ENCODE measurements at places on chromosomes 7 and 10. TPM values are rescaled to one million over a fixed set of nuclear protein-coding genes. Genes with fewer than 3 reads are reported as not detected.
A peak's percentile ranks its signal among the peaks of the same experiment; 100 is the strongest.

Gene GATA3
- 43.6 TPM for total RNA-seq

Gene PIK3CG
- total RNA-seq = not detected

Gene VWA2
- total RNA-seq = 0.48 TPM

Gene FAM221A
- total RNA-seq = 2.4 TPM

Gene PVRIG
- 1.1 TPM for total RNA-seq

Gene CPA1
- not detected for total RNA-seq

Gene KCNK18
- total RNA-seq = not detected

Gene TSPAN12
- total RNA-seq = 6.1 TPM

Gene NT5C3A
- 43.8 TPM for total RNA-seq

Gene SPDYE11
- total RNA-seq = not detected

Gene TMEM196
- total RNA-seq = not detected

Gene ADCYAP1R1
- total RNA-seq = not detected

Gene SLC13A4
- total RNA-seq = not detected

- H3K4me3 ChIP-seq = no peak overlapping the region
- DNase-seq = no peak
- no peak overlapping the region for H3K27ac ChIP-seq
These were observed 25.4 kb upstream of the MRC1 start for GRCh38 chr10:17783751-17784150.

DNA sequence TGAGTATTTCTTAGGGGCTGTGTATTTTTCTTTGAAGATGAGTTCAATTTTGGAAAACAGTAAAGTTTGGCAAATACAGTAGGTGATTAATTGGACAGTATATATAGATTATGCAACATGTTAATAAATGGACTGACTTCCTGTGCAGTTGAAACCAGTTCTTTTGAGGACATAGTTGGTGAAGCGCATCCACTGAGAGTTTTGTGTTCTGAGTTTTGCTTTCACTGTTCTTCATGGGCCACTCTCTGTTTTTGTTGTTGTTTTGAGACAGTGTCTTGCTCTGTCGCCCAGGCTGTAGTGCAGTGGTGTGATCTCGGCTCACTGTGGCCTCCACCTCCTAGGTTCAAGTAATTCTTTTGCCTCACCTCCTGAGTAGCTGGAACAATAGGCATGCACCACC is 109.0 kb downstream of the SDHAF3 start:
- no peak overlapping the region for H3K27ac ChIP-seq
- no peaks in the 10 kb centered on the region for H3K4me1 ChIP-seq
- no peak overlapping the region for H3K4me3 ChIP-seq
- DNase-seq = no peak
- peaks cover 46% of the 10 kb centered on the region for H3K27me3 ChIP-seq

GRCh38 chr7:92057375-92057774 is 76.9 kb downstream of the CYP51A1 start:
- H3K36me3 ChIP-seq = 0 out of 2 replicates have a peak, but pooled peaks cover 4% of the 10 kb centered on the region
- H3K4me3 ChIP-seq = no peak overlapping the region
- peak; percentile 92 for DNase-seq

GRCh38 chr10:120727001-120727400 is 124.2 kb upstream of the WDR11 start:
- H3K36me3 ChIP-seq = no peaks in the 10 kb centered on the region
- no peak overlapping the region for H3K4me3 ChIP-seq
- H3K27ac ChIP-seq = no peak overlapping the region
- no peak for DNase-seq

- no peaks in the 10 kb centered on the region for H3K27me3 ChIP-seq
- no peak overlapping the region for H3K27ac ChIP-seq
- no peak for DNase-seq
- peaks cover 32% of the 10 kb centered on the region for H3K4me1 ChIP-seq
These were observed 45.2 kb upstream of the BHLHA15 start for GRCh38 chr7:98165827-98166667.

- H3K27me3 ChIP-seq = no peaks in the 10 kb centered on the region
- no peak overlapping the region for H3K4me3 ChIP-seq
- H3K27ac ChIP-seq = no peak overlapping the region
- DNase-seq = no peak
These were observed 4.9 kb upstream of the RRP12 start for GRCh38 chr10:97406064-97406463.

GRCh38 chr10:73785721-73786511 is 510 bp downstream of the ZSWIM8 start:
- H3K4me1 ChIP-seq = peaks cover 29% of the 10 kb centered on the region
- no peaks in the 10 kb centered on the region for H3K27me3 ChIP-seq
- 0 out of 2 replicates have a peak overlapping the region, but pooled peaks have one; percentile 14 for H3K27ac ChIP-seq
- DNase-seq = peak; percentile 58
- H3K4me3 ChIP-seq = peak overlapping the region; percentile 58

- peaks cover 100% of the 10 kb centered on the region for H3K27me3 ChIP-seq
- no peak overlapping the region for H3K4me3 ChIP-seq
- H3K27ac ChIP-seq = no peak overlapping the region
- no peaks in the 10 kb centered on the region for H3K36me3 ChIP-seq
- H3K4me1 ChIP-seq = no peaks in the 10 kb centered on the region
These were observed 406.5 kb upstream of the SHH start for GRCh38 chr7:156218544-156219306.

- H3K4me3 ChIP-seq = no peak overlapping the region
- no peak for DNase-seq
- no peak overlapping the region for H3K27ac ChIP-seq
- H3K4me1 ChIP-seq = no peaks in the 10 kb centered on the region
These were observed 137.5 kb downstream of the ZNF365 start for GRCh38 chr10:62511656-62512055.

DNA sequence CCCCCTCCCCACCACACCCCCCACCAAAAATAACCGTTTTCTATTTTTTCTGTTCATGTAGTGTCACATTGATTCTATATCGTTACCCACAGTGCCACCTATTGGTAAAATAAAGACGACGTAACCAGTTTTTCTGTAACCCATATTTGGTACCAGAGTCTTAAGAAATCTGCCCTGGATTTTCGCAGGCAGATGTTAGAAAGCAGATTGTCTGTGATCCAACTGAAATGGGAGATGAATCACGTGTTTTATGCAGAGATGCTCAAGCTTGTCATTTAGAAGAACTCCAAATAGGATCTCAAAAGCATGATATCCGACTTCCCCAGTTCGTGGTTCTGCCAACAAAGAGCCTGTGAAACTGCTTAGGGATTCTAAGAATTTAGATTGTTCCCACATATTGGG is 261.1 kb upstream of the CSTF2T start:
- no peaks in the 10 kb centered on the region for H3K36me3 ChIP-seq
- no peaks in the 10 kb centered on the region for H3K4me1 ChIP-seq
- H3K27me3 ChIP-seq = no peaks in the 10 kb centered on the region
- H3K4me3 ChIP-seq = no peak overlapping the region
- H3K27ac ChIP-seq = no peak overlapping the region
- DNase-seq = no peak

DNA sequence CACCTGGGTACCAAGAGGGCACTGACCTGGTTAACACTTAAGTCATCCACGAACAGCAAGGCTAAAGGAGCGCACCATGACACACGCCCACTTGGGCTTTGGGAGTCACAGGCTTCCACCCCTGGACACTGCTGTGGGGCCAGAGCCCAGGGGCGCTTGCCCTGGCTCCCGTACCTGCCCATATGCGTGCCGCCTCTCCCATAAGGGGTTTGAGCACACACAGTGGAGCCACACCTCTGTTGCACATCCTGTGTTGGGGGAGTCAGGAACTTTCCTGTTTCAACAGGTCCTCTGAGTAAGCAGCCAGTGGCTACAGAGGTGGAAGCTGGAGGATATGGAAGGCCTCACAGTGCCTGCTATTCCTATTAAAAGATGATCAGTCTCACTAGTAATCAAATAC is 152.0 kb downstream of the REEP3 start:
- no peak for DNase-seq
- no peaks in the 10 kb centered on the region for H3K36me3 ChIP-seq
- H3K27ac ChIP-seq = no peak overlapping the region
- no peaks in the 10 kb centered on the region for H3K27me3 ChIP-seq
- H3K4me1 ChIP-seq = no peaks in the 10 kb centered on the region

- no peaks in the 10 kb centered on the region for H3K36me3 ChIP-seq
- no peak overlapping the region for H3K27ac ChIP-seq
- no peaks in the 10 kb centered on the region for H3K27me3 ChIP-seq
- no peak overlapping the region for H3K4me3 ChIP-seq
- no peak for DNase-seq
- peaks cover 21% of the 10 kb centered on the region for H3K4me1 ChIP-seq
These were observed 13.1 kb downstream of the SFXN3 start for GRCh38 chr10:101044117-101044516.

DNA sequence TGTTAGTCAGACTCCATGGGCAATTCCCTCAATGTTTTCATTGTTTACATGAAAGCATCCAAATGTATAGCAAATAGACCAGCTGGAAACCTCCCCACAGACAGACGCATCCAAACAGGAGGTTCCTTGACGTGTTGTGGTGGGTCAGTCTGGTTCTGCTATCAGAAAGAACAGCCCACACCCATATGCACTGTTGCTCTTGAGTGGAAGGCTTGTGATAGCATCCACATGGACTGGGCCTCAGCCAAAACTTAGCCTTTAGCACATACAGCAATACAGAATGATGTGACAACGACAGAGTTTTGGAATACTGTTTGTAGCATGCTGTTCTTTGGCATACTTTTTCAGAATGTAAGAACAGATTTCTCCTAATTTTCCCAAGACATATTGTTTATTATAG is 299.2 kb upstream of the ETV1 start:
- no peak for DNase-seq
- no peak overlapping the region for H3K4me3 ChIP-seq
- no peaks in the 10 kb centered on the region for H3K36me3 ChIP-seq
- H3K27me3 ChIP-seq = no peaks in the 10 kb centered on the region
- no peaks in the 10 kb centered on the region for H3K4me1 ChIP-seq
- no peak overlapping the region for H3K27ac ChIP-seq

DNA sequence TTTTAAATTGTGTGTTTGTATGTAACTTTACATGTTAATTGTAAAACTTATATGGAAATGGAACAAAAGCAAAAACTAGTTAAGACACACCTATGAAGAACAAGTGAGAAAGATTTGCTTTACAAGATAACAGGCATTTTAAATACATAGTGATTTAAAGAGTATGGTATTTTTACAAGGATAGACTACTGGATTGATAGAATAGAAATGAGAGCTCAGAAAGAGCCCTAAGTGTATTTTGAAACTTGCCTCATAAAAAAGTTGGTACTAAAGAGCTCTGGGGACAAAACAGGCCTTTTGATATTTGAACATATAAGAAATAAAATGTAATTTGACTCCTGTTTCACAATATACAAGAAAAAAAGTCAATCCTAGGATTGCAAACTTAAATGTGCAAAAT is 928.4 kb downstream of the REEP3 start:
- no peaks in the 10 kb centered on the region for H3K36me3 ChIP-seq
- no peaks in the 10 kb centered on the region for H3K4me1 ChIP-seq
- no peak for DNase-seq
- H3K27me3 ChIP-seq = no peaks in the 10 kb centered on the region
- H3K4me3 ChIP-seq = no peak overlapping the region
- no peak overlapping the region for H3K27ac ChIP-seq

GRCh38 chr10:35641676-35642034 is 441 bp downstream of the FZD8 start:
- H3K4me1 ChIP-seq = no peaks in the 10 kb centered on the region
- no peak overlapping the region for H3K4me3 ChIP-seq
- no peak overlapping the region for H3K27ac ChIP-seq
- no peaks in the 10 kb centered on the region for H3K36me3 ChIP-seq
- H3K27me3 ChIP-seq = peaks cover 20% of the 10 kb centered on the region
- DNase-seq = no peak

GRCh38 chr7:115356139-115356746 is 434.3 kb downstream of the MDFIC start:
- no peaks in the 10 kb centered on the region for H3K36me3 ChIP-seq
- no peaks in the 10 kb centered on the region for H3K27me3 ChIP-seq
- no peaks in the 10 kb centered on the region for H3K4me1 ChIP-seq
- H3K27ac ChIP-seq = no peak overlapping the region
- no peak for DNase-seq
- H3K4me3 ChIP-seq = no peak overlapping the region

- H3K4me3 ChIP-seq = no peak overlapping the region
- no peaks in the 10 kb centered on the region for H3K4me1 ChIP-seq
- H3K27ac ChIP-seq = no peak overlapping the region
These were observed 101.2 kb upstream of the ZNF746 start for GRCh38 chr7:149598721-149599308.

GRCh38 chr10:130709415-130709814 is 573.2 kb downstream of the GLRX3 start:
- H3K36me3 ChIP-seq = no peaks in the 10 kb centered on the region
- DNase-seq = no peak
- H3K27me3 ChIP-seq = peaks cover 35% of the 10 kb centered on the region
- no peak overlapping the region for H3K27ac ChIP-seq
- no peaks in the 10 kb centered on the region for H3K4me1 ChIP-seq

DNA sequence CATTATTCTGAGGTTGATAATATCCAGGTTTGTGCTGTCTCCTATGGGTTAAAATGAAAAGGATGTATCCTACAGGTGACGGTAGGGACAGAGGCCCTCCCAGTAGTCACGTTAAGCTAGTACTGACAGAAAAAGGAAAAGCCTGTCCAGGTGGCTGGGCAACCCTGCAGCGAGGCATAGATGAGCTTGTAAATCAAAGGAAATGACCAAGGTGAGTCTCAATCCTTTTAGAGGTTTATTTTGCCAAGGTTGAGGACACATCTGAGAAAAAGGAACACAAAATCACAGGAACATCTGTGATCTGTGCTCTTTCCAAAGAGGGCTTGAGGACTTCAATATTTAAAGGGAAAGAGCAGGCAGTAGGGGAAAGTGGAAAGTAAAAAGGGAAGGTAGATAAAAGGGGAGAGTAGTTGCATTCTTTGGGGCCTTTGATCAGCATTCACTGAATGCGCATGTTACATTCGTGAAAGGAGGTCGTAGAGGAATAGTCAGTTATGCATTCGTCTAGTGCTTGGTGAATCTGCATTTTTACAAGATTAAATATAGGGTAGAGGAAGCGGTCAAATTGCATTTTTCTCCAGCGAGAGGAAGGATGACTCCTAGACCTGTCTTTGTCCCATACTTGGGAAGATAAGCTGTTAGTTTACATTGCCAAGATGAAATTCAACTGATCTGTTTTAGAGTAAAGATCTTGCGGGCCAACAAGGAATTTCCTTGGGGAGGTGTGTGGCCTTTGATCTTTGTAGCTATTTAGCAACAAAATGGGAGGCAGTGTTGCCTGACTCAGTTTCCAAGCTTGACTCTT is 884 bp upstream of the GSTO1 start:
- H3K27me3 ChIP-seq = no peaks in the 10 kb centered on the region
- peaks cover 13% of the 10 kb centered on the region for H3K36me3 ChIP-seq
- H3K4me1 ChIP-seq = peaks cover 30% of the 10 kb centered on the region
- peak overlapping the region; percentile 83 for H3K4me3 ChIP-seq

Data from PC-9 (cell line).